Stimulated activated CD4-positive, alpha-beta T cell treated with anti-CD3 and anti-CD28 coated beads, Interleukin-1b, Interleukin-23, amount 100 ng/mL, for 1 hour (primary cell): ENCODE measurements at places on chromosomes 2 and 18.

- DNase-seq: no peak
Measured at GRCh38 chr2:121173806-121174205, 111.2 kb downstream of the TFCP2L1 start.

GRCh38 chr2:159904127-159904958 lies 106.3 kb upstream of the CD302 start:
- peak; percentile 54 for DNase-seq

DNA sequence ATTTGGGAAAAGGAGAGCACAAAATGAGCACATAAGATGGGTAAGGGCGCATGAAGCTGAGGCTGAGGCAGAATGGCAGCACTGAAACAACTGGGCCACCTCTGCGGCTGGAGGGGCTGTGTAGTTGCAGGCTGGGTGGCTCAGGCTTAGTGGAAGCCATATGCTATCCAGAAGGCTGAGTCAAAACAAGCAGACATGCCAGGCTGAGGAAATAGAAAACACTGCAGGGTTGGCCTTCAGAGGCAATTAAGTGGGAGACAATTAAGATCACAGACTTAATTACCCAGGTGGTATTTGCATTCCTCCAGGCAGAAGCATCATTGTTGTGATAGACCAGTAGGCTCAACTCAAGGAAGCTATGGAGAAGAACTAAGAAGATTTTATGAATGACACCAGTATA lies 11.4 kb upstream of the XPO1 start:
- DNase-seq: no peak

GRCh38 chr2:54054271-54054670 lies 61.1 kb upstream of the ACYP2 start:
- DNase-seq: no peak

DNA sequence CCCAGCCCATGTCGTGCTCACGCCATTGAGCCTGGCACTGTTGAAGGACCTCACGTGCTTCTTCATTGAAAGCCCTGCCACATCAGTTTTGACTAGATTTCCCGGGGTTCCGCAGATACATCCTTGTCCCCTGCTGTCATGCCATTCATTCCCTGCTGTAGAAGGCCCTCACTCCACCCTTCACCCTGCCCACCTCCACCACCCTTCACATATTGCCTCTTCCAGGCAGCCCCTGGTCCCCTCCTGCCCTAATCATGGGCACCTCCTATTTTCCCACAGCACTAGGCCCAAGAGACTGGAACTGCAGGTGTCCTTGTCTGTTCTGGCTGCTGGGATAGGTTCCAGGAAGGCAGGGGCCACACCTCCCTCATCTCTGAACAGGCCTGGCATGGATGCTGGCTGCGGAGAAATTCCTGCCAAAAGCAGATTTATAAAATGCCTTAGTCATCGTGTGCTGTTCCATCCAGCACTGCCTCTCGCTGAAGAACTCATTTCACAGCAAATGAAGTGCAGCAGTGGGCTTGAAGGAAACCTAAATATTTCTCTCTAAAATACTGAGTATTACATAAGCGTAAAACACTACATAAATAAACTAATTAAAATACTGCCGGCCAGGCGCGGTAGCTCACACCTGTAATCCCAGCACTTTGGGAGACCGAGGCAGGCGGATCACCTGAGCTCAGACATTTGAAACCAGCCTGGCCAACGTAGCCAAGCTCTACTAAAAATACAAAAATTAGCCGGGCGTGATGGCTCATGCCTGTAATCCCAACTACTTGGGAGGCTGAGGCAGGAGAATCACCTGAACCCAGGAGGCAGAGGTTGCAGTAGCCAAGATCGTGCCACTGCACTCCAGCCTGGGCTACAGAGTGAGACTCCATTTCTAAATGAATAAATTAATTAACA lies 38.4 kb downstream of the EIF4E2 start:
- DNase-seq: no peak

- DNase-seq: no peak
Measured at GRCh38 chr2:40716879-40717278, 265.0 kb upstream of the SLC8A1 start.

GRCh38 chr2:42171396-42171980 lies 2.3 kb downstream of the EML4 start:
- no peak for DNase-seq

DNA sequence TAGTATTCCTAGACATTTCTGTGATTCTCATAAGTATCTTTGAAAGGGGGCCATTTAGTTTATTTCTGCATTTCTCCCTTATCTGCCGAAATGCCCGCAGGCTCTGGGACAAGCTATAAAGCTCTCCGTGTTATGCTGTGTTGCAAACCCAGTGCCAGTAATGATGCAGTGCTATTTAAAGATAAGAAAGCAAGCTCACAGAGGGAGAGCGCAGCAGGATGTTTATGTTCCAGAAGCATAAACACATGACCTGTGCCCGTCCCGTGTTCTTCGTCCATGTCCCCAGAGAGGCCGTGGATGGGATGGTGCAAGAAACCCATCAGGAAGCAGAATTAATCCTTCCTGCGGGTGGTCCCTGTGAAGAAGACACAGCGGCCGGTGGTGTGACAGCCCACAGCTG lies 99.4 kb downstream of the NEDD4L start:
- DNase-seq: no peak

DNA sequence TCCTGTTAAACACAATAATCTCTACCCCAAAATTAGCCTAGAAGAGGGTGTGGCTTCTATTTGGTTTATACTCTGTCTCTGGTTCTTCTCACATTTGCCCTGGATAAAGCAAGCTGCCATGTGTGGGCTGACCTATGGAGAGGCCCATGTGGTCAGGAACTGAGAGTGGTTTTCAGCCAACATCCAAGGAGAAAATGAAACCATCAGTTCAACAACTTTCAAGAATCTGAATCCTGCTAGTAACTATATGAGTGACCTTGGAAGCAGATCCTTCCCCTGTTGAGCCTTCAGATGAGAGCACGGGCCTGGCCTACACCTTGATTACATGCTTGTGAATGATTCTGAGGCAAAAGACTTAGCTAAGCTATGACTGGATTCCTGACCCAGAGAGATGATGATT lies 11.5 kb upstream of the TRIB2 start:
- DNase-seq: no peak

DNA sequence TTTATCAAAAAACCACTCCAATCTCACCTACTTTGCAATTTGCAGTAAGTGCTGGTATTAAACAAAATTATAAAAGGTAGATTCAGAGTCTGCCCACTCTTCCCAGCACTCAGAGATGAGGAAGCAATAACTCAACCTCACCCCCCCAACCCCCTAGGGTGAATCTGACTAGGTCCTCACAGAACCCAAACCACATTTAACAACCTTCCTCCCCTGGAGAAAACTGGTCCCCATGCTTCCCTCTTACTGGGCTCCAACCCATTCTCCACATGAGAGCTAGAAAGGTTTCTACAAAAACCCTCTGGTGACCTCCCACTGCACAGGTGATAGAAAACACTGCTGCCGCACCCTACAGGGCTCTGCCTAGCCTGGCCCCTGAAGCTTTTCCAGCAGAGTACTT lies 40.5 kb upstream of the BMP10 start:
- no peak for DNase-seq

- no peak for DNase-seq
Measured at GRCh38 chr18:2091937-2092336, 479.4 kb downstream of the METTL4 start.

- no peak for DNase-seq
Measured at GRCh38 chr18:58195278-58195765, 151.3 kb downstream of the NEDD4L start.

DNA sequence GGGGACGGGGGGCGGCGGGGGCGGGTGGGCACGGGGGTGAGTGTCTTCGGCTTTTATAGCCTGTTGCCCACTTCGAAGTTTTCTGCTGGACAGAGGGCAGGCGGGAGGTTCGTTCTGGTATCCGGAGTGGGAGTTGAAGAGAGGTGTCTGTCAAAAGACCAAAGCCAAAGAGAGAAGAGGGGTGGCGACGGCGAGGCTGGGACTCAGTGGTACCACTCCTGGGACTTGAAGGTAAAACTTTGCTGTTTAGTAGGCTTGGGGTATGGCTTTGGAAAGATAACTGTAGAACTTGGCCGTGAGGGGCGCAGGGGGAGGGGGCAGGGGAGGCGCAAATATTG lies 215.8 kb upstream of the DTNA start:
- DNase-seq: no peak

DNA sequence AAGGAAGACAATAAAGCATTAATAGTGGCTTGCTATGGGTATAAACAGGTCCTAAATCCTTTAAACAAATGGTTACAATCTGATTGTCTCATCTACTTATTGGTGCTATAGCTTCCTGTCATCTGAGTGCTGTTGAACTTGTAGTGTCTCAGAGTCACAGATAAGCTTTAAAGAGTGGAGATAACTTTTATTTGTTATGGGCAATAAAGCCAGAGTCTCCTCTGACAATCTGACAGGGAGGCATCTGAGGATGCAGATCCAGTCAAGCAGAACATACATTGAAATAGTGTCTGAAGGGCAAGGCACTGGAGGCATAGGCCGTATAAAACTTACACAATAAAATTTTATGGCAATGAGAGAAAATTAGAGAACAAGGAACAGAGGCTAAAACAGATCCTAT lies 1132.4 kb upstream of the CDH2 start:
- DNase-seq: no peak

DNA sequence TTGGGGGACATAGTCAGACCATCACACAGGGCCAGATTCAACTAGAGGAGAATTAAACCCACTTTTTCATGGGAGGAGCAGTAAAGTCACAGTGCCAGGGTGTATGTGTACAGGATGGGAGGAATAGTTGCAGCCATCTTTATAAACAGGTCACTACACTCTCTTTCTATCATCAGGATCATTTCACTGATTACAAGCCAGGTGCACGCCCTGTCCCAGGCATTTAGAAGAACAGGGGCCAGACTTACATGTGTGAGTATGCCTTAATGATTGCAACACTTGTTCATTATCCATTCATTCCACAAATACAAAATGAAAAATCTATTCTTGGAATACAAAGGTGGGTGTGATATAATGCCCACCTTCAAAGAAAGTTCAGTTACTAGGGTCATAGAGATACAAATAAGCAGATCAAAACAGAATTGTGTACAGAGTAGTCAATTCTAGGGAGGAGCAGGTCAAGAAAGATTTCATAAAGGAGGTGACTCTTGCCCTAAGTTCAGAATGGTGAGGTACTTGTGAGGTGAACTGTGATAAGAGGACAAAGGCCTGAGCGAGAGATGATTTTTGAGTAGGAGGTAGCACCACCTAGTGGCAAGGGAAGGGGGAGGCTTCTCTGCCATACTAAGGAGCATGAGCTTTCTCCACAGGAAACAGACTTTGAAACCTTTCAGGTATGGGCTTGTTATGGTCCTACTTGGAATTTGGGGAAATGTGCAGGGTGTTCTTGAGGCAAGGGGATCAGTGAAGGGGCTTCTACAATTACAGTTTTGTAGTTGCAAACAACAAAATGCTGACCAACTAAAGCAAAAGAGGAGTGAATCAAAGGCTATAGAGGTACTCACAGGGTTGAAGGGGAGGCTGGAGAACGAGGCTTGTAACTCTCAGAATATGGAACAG lies 156.3 kb downstream of the SUCLG1 start:
- no peak for DNase-seq

GRCh38 chr18:63207143-63207790 lies 112.3 kb downstream of the BCL2 start:
- DNase-seq: no peak

DNA sequence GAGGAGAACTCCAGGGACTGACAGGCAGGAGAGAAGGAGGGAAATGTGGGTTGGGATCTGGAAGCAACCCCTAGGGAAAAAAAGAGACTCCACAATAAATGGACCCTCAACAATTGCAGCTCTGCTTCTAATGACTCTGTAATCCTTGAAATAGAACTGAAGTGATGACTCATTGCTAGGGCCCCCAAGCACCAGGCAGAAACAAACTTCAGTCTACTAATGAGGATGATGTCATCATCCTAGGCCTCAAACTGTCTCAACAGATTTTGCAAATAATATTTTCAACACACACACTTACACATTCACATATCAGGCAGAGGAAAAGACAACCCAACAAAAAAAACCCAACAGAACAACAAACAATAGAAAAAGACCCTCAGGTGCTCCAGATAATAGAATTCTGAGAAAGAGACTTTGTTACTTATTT lies 143.3 kb downstream of the HDAC4 start:
- no peak for DNase-seq

- DNase-seq: no peak
Measured at GRCh38 chr2:203446780-203447179, 88.3 kb downstream of the RAPH1 start.

- no peak for DNase-seq
Measured at GRCh38 chr2:96916156-96916630, 46.3 kb upstream of the SEMA4C start.

GRCh38 chr2:26298638-26299393 lies 47.1 kb upstream of the SELENOI start:
- DNase-seq: no peak

GRCh38 chr18:43314941-43315340 lies 37.7 kb upstream of the SYT4 start:
- no peak for DNase-seq

GRCh38 chr2:150125188-150125587 lies 362.3 kb downstream of the RND3 start:
- DNase-seq: no peak

GRCh38 chr2:207164006-207164831 lies 1.5 kb downstream of the KLF7 start:
- no peak for DNase-seq

DNA sequence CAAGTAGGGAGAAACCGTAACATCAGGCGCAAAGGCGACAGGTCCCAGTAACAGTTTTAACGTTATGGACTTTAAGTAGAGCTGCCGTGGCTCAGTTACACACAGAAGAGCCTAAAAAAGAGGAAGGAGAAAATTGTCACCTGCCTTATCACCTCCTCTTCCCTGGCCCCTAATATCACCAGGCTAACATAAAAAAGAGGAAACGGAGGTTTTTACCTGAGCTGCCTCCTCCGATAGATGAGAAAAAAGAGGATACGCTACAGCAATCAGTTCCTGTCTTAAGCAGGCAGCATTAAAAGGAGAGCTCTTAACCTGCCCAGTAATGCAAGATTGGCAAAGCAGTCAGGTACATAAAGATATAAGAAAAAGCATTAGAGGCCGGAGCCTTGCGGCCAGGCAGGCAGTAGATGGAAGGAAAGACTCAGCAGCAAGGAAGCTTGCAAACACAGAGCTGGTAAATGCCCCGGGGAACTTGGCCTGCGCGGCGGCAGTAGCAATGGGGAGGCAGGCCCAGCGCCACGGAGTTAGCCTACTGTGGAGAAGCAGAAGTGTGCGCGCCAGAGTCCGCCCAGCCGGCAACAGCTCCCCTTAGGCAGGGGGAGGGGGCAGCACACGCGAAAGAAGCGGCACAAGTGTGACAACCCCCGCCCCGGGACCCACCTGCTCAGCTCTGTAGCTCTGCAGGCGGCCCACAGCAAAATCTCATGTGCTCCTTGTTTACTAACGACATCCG lies 116.3 kb upstream of the SCN7A start:
- DNase-seq: no peak
